T-helper 2 cell (primary cell): ENCODE measurements at places on chromosomes 3 and 15.

DNA sequence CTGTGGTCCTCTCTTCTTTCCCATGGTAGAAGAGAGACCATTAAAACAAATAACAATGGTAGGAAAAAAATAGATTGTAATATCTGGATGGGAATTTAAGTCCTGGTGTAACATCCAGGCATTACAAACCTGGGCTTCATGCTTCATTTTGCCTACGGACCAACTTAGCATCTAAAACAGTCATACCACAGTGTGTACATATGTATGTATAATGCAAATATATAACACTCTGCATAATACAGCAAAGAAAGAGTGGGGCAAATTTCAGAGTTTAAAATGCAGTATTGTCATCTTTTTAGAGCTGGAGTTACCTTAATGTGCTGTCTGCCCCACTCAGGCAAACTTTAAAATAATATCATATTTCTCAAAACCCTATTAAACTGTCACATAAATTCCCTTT, 298.2 kb downstream of the AGBL1 start:
- no peak for DNase-seq

DNA sequence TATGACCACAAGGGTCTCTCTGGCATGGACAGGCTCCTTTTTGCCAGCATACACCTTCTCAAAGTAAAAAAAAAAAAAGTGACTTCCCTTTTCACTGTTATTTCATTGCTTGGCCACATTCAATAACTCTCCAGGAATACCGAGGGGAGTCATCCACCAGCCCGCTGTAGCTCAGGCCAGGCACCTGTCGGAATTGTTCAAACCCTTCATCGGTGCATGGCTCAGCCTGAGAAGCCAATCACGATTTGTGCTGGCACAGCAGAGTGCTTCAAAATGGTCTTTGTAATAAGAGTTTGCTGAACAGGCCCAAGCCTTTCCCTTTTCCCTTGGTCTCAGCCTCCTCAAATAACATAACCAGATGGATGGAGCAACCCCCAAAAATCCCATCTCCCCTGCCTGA, 145.4 kb downstream of the PDZRN3 start:
- DNase-seq: no peak

DNA sequence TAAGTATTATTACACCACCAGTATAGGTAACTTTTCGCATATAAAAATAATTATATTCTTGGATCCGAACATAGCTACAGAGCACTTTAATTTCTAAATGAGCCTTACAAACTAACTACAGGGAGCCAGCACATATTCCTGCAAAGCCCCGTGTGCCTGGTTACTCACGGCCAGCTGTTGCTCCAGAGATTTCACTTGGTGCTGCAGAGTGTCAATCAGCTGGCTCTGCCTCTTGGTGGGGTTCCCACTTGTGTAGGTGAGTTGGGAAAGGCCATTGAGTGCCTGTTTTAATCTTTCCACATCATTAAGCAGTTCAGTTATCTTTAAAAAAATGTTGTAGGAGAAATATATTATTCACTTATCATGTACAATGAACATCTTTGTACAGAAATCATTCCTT, 98.9 kb downstream of the UACA start:
- no peak for DNase-seq

GRCh38 chr3:140563206-140563760, 114.6 kb upstream of the TRIM42 start:
- no peak for DNase-seq

DNA sequence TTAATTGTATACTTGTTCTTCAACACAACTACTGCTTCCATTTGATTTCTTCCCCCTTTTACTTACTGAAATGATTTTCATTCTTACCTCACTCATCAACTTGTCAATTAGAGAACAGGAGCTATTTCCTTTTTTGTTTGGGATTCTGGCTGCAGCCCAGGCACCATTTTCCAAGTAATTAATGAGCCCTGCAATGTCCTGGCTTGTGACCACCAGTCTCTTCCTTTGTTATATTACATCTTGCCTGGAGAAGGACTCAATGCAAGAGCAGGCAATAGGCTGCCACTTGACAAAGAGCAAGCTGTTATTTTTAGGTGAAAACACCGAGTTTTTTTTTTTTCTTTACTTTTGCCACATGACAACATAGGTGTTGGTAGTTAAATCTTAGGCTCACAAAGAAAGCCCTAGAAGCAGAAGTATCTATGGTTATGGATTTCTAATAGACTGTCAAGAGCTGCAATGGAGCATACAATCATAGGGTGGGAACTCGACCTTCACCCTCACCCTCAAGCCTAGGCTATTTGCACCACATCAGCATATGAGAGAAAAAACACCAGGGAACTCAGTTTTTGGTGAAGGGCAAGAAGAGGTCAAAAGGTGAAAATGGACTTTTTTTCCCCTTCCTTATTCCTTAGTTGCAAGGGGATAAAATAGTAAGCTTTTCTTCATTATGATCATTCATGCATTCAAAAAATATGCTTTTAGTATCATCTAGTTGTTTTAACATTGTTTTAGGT, 114.9 kb downstream of the TNIK start:
- no peak for DNase-seq

- DNase-seq: no peak
These were observed 68.5 kb downstream of the TMCO5A start for GRCh38 chr15:38002883-38003477.

DNA sequence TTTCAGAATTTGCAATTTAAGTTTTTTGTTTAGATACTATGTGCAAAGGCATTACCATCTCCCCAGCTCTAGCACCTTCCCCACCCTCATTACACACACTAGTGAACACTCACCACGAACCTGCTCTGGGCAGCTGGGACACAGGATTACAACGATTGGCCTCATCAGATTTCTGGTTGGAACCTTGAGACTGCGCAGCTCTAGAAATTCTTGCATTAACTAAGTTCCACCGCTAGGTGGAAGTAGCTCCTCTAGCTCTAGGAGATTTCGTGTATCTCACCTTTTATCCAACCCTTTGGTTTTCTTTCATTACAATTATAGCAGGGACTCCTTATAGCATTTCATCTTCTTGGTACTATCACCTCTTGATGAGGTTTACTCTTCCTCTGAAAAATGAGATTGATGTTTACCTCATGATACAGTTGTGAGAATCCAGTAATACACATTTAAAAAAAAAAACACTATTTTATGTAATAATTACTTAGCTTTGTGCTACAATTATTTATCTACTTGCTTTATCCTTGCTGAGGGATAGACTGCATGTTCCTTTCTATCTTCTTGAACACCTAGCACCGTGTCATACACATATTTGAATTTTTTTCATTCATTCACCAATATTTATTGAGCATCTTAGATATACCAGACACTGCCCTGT, 28.7 kb upstream of the PLOD2 start:
- DNase-seq: peak; percentile 34

- no peak for DNase-seq
These were observed 30.3 kb upstream of the RNF7 start for GRCh38 chr3:141707741-141708203.

DNA sequence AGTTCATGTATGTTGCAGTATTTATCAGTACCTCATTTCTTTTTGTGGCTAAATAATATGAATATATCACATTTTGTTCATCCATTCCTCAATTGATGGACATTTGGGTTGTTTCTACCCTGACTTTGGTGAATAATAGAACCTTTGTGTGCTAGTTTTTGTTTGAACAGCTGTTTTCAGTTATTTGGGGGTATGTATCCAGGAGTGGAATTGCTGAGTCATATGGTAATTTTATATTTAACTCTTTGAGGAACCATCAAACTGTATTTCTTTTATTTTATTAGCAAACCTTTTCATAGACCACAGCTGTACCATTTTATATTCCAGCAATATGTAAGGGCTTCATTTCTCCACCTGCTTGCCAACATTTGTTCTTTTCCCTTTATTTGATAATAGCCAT, 38.4 kb upstream of the RBM5 start:
- DNase-seq: no peak
